ENCODE measurements at places on chromosomes 4 and X.

GRCh38 chrX:150454508-150455214, 91.5 kb downstream of the MAMLD1 start:
- DNase-seq: no peak

GRCh38 chr4:92733231-92733630, 429.5 kb downstream of the GRID2 start:
- no peak for DNase-seq

DNA sequence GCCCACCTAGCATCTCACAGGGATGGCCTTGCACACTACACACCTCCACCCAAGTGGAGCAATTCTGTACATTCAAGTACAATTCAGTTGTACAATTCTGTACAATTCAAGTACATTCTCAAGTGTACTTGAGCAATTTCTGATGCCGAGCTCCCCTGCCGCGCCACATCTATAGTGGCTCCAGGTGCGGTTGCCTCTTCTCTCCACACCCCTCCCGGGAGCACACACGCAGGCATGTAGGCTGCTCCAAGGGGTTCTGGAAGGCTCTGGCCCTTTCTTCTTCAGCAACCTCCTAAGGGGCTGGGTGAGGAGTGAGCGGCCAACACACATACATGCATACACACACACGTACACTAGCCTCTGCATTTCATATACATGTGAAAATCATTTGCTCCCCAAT, 18.9 kb upstream of the DUSP9 start:
- no peak for DNase-seq

- no peak for DNase-seq
Measured at GRCh38 chrX:102042372-102043325, 82.8 kb upstream of the TCEAL2 start.

GRCh38 chr4:85793233-85793585, 318.3 kb downstream of the ARHGAP24 start:
- DNase-seq: no peak

DNA sequence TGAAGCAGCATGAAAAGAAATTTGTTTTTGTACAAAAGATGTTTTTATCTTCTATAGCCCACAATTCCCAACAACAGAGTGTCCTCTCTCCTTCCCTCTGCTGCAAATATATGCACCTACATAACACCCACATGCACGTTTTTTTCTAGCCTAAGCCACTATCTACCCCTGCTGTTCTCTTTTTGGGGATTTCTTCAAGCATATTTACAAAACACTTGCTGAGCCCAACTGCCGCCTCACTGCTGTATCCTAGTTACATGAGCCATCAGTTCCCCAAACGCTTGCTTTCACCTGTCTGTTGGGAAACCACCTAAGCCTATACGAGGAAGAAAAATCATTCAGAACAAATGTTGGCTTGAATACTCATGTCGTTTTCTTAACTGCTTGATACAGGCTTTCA, 127.2 kb downstream of the CHRNA9 start:
- DNase-seq: no peak

- no peak for DNase-seq
Measured at GRCh38 chr4:98966926-98967325, 28.6 kb upstream of the METAP1 start.

DNA sequence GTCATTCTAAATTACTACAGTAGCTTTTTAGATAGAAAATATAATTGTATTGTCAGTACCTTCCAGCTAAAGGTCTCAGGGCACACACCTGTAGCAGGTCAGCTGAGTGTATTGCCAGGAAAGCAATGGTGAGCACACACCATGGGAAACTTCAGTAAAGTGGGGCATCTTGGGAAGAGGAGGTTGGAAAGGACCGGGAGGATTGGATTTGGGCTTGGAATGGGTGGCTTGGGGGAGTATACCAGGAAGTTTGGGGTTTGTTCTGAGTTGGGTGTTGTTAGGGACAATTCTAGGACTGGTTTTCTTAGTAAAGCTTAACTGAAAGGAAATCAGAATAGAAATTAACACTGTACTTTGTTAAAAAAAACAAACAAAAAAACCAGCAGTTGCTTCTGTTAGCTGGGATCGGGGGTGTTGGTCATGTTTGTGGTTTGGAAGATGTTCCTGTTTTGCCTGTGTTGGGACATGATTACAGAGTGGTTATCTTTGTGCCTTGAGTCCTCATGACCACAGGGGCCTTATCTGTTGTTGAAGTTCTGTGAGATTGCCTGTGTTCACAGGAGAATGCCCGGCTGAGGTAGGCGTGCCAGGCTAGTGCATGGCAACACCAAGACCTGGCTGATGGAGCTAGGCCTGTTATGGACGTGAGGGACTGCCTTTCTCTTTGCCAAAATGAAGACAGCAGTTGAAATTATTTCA, 35.1 kb downstream of the PRIMPOL start:
- no peak for DNase-seq

DNA sequence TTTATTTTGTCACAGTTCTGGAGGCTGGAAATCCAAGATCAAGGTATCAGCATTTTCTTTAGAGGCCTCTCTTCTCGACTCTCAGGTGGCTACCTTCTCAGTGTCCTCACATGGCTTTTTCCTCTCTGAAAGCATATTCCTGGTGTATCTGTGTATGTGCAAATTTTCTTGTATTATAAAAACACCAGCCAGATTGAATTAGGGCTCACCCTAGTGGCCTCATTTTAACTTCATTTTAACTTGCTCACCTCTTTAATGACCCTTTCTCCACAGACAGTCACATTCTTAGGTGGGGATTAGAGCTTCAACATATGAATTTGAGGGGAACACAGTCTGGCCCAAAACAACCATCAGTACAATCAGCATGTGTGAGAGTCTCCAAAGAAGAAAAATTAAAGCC, 542.4 kb upstream of the FAM241A start:
- peak; percentile 17 for DNase-seq

- DNase-seq: no peak
Measured at GRCh38 chr4:142088906-142089305, 452.5 kb downstream of the IL15 start.

DNA sequence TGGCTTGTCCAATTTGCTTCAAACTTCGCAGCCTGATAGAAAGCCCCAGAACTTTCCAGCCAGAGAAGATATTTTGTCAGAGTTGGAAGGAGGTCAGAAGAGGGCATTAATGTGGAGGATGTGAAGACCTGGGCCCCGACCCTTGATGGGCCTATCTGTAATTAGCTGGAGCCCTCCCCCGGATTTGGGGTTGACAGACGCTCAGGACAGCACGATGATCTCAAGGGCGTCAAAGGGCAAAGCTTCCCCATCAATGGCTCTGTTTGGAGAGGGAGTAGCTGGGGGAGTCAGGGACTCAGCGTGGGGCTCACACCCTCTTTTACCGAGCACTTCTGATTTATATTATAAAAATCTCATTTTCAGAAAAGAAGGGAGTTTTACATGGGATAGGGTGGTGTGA, 59.0 kb upstream of the PPP2R3B start:
- DNase-seq: no peak

- no peak for DNase-seq
Measured at GRCh38 chrX:134625315-134625718, 33.0 kb downstream of the PLAC1 start.

GRCh38 chr4:140250989-140251552, 97.1 kb upstream of the MAML3 start:
- DNase-seq: no peak

GRCh38 chr4:74873545-74874301, 59.2 kb upstream of the PARM1 start:
- no peak for DNase-seq

DNA sequence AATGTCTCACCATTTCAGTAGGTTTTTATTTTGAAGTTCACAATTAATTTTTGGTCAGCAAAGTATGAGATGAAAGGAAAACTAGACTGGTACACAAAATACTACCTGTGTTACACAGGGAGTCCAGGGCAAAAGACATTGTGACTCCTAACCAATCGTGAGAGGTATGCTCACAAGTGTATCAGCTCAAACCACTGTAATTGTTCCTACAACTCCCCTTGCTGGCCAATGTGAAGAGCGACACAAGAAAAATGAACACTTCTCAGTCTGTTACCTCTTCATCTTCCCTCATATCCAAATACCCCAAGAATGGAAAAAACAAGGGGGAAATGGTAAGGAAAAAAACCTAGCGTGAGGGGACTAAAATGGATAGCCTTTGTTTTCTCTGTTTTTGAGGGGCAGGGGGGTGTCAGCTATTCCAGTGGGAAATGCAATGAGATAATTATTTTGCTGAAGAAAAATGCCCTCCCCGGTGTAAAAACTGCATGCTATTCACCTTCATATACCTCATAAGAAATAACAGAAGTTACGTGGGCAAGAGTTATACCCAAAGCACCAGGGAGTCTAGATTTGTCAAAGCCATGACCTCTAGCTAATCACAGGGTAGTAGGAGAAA, 30.6 kb upstream of the NSUN7 start:
- DNase-seq: no peak

GRCh38 chrX:55638933-55639332, 15.7 kb downstream of the FOXR2 start:
- no peak for DNase-seq

DNA sequence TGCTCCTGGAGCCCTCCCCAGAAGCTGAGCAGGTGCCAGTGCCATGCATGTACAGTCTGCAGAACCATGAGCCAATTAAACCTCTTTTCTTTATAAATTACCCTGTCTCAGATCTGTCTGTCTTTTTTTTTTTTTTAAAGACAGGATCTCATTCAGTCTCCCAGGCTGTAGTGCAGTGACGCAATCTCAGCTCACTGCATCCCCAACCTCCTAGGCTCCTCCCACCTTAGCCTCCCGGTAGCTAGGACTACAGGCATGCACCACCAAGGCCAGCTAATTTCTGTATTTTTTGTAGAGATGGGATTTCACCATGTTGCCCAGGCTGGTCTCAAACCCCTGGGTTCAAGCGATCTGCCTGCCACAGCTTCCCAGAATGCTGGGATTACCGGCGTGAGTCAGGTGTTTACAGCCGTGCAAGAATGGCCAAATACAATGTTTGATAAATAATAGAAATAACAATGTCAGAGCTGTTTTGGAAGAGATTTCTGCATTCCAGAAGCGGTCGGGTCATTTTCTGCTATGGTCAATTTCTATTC, 68.8 kb downstream of the SLC2A9 start:
- no peak for DNase-seq

DNA sequence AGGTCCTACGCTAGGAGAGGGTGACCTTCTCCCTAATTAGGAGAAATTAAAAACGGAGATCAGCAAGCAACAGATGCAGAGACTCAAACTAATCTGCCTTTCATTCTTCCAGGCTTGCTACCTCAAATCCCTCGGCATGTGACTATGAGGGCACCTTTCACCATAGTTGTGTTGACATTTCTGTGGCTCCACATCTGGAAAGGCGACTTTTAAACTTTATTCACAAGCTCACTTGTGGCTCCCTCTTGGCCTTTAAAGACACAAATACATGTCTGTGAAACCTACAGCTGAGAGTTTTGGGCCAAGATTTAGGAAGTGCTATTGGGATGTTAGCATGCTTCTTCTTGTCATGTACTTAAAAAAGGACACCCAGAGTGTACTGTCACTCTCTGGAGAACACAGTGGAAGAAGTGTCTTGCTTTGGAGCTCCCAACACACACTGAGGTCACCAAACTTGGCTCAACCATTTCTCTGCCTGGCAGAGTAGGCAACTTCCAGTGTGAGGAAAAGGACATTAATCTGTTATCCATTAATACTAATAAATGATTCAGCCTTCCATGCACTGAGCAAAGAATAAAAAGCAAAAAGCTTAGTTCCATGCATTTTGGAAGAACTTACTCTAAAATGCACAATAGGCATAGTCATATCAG, 60.1 kb downstream of the LDB2 start:
- DNase-seq: no peak

GRCh38 chrX:123771449-123772064, 38.7 kb upstream of the THOC2 start:
- no peak for DNase-seq

- no peak for DNase-seq
Measured at GRCh38 chrX:13699183-13699826, 10.4 kb downstream of the RAB9A start.

GRCh38 chrX:152480269-152481212, 29.4 kb upstream of the GABRA3 start:
- DNase-seq: no peak

GRCh38 chrX:31099536-31100090, 27.8 kb upstream of the FTHL17 start:
- no peak for DNase-seq

DNA sequence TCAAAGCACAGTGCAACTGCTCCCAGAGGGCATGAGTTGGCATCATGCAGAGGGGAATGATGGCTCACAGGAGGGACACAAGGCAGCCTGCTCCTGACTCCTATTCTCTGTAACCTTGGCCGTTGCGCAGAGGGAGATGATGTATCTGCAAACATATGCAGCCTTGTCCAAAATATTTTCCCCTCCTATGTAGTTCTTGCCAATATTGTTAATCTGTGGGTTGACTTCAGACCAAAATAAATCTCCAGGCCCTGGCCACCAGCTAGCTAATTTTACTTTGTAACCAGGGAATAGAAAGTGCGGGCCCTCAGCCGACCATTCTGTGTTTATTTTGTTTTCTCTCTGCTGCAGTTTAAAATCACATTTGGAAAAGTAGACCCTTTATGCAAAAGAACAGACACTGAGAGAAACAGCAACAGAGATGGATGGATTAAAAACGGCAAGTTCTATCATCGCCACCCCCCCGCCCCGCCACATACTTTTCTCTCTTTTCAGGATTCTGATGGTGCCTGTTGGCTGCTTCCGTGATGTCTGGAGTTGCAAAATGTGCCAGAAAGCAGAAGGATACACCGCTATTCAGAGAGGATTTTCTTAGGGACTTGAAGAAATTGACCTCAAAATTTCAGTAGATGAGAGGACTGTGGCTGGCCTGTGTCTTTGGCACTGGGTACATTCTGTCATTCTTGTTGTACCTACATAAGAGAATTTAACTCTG, 185.3 kb upstream of the BCOR start:
- DNase-seq: no peak

GRCh38 chrX:110699109-110699508, 96.5 kb downstream of the CHRDL1 start:
- peak; percentile 10 for DNase-seq

DNA sequence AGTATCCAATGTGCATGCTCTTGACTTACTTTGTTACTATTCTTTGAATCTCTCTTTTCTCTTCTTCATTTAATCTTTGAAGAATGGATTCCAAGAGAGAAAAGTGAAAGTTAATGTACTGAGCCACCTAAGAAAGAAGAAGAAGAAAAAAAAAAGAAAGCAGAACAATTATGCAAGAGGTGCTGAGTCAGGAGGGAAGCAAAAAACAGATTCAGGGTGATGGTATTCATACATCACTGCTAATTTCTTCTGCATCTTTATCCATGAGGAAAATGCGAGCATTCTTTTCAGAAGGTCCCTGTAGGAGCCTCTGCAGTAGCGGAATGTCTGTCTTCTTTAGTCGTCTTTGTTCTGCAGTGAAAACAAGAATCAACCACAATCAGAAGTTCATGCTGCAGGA, 43.9 kb downstream of the RASSF6 start:
- no peak for DNase-seq

GRCh38 chrX:119640731-119641170, 34.5 kb upstream of the NKRF start:
- DNase-seq: no peak

All from HFF-Myc (cell line).